ENCODE measurements at places on chromosomes 7 and 10.

DNA sequence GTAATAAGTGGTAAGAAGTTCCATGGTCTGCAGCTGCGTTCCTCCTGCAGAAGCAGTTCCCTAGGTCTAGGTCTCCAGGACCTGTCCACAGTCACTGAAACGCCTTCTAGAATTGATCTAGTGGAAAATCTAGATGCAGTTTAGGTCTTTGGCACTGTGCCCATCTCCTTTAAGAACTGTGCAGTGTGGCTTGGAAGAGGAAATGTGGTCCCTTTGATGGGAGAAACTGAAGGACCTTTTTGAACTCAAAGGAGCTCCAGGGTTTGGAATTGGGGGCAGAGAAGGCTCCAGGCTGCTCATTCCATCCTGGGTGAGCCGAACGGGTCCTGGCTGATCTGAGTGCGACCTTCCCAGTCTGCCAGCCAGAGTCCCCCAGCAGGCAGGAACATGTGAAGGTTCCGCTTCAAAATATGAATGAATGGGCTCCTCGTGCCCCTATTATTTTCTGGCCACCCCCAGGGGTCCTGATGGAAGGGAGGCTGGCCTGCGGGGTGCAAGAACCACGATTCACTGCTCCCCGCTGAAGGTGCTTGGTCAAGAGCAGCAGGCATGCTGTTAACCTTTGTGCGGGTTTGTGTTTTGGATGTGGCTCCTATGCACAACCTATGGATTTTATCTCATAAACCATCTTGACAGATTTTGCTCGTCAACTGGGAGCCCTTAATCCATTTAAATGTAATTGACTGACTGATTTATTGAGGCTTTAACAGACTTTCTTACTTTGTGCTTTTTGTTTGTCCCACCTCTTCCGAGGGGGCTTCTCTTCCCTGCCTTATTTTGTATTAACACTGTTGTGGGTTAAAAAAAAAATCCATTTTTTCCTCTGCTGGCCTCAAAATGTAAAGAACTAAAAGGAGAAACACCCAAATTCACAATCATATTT lies 36.7 kb downstream of the ZNF467 start:
- no peak for DNase-seq

DNA sequence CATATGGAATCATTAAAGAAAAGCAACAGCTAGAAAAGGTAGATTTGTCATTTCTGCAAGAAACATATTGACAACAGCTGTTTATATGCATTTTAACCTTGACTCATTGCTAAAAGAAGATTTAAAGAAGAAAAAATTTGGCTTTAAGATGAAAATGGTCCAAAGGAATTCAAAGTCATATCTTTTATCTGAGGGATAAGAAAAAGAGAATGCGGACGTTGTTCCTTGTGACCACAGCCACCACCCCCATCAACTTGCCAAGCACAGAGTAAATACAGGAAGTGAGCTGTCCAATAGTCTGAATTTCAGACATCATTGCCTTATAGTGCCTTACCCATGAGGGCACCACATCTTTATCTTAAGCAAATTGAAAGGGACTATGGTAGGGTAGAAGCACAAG lies 7.3 kb upstream of the CRPPA start:
- peak; percentile 90 for DNase-seq

DNA sequence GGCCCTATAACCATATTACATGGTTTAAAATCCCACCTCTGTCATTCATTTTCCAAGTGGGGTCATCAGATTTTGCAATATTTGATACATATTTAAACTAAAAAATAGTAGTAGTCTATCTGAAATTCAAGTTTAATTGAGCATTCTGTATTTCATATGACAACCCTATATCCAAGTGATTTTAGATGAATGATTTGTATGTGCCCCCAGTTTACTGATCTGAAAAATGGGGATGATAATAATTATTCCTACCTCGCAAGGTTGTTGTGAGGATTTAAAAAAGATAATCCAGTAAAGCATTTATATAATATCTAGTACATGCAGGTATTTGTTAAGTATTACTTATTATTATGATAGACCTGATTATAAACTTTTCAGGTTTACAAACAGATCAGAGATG lies 84.6 kb downstream of the ARHGAP21 start:
- DNase-seq: no peak

GRCh38 chr10:32629910-32630309 lies 184.0 kb downstream of the CCDC7 start:
- DNase-seq: no peak

DNA sequence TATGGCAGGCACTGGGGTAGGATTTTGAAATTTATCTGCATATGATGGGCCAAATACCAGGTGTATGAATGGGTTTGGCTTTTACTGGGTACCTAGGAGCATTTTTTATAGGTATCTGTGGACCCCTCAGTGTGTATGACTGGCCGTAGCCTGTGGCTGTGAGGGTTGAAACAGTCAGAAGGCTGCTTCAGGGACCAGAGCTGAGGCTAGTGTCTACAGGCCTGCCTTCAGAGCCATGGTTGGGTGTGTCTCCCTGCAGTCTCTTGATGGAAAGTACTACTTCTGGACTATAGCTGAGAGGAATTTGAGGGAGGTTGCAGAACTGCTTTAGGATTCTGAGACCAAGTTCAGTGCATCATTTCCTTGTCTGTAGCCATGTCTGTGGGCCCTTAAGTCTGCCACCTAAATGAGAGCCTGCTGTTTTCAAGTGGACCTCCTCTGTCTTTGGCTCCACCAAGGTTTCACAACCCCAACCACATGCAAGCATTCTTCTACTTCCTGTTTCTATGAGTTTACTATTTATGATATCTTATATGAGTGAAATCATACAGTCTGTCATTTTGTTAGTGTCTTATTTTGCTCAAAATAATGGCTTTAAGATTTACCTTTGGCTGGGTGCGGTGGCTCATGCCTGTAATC lies 19.9 kb upstream of the ZNF138 start:
- DNase-seq: no peak

- no peak for DNase-seq
Measured at GRCh38 chr7:66758950-66759628, 18.6 kb downstream of the RABGEF1 start.

GRCh38 chr7:22872096-22872807 lies 49.6 kb upstream of the TOMM7 start:
- DNase-seq: no peak

- DNase-seq: no peak
Measured at GRCh38 chr10:98636921-98637329, 190.2 kb upstream of the HPS1 start.

DNA sequence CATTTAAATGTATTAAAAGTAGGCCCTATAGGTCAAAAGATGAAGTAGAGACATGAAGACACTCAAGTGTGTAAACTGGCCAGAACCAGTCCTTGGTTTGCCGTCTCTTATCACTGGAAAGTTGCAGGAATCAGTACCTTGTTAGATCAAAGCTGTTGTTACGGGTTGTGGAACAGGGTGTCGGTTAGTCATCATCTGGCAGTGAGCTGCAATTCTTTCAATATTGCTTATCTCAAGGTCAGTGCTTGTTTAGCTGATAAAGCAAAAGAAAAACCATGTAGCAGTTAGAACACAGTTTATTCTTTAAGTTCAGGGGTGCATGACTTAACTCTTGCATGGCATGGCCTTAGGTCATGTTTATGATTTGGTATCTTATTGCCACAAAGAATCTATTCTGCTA lies 10.0 kb upstream of the SLC13A1 start:
- DNase-seq: no peak

- DNase-seq: peak; percentile 54
Measured at GRCh38 chr7:121954803-121955202, 81.8 kb downstream of the PTPRZ1 start.

- DNase-seq: peak; percentile 64
Measured at GRCh38 chr10:52883996-52884871, 111.7 kb upstream of the MBL2 start.

DNA sequence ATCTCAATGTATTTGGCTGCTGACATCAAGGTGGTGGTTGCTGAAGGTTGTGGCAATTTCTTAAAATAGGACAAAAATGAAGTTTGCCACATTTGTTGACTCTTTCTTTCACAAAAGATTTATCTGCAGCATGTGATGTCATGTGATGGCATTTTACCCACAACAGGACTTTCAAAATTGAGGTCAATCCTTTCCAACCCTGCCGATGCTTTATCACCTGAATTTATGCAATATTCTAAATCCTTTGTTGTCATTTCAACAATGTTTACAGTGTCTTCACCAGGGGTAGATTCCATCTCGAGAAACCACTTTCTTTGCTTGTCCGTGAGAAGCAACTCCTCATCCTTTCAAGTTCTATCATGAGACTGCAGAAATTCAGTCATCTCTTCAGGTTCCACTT lies 40.6 kb upstream of the SLC16A12 start:
- no peak for DNase-seq

- peak; percentile 97 for DNase-seq
Measured at GRCh38 chr7:2863461-2864066, 19.5 kb upstream of the GNA12 start.

- DNase-seq: no peak
Measured at GRCh38 chr7:122269241-122269640, 35.3 kb downstream of the FEZF1 start.

- DNase-seq: no peak
Measured at GRCh38 chr10:84341983-84342382, 13.6 kb downstream of the CCSER2 start.

- DNase-seq: peak; percentile 98
Measured at GRCh38 chr7:116327752-116328151, 117.4 kb downstream of the TES start.

DNA sequence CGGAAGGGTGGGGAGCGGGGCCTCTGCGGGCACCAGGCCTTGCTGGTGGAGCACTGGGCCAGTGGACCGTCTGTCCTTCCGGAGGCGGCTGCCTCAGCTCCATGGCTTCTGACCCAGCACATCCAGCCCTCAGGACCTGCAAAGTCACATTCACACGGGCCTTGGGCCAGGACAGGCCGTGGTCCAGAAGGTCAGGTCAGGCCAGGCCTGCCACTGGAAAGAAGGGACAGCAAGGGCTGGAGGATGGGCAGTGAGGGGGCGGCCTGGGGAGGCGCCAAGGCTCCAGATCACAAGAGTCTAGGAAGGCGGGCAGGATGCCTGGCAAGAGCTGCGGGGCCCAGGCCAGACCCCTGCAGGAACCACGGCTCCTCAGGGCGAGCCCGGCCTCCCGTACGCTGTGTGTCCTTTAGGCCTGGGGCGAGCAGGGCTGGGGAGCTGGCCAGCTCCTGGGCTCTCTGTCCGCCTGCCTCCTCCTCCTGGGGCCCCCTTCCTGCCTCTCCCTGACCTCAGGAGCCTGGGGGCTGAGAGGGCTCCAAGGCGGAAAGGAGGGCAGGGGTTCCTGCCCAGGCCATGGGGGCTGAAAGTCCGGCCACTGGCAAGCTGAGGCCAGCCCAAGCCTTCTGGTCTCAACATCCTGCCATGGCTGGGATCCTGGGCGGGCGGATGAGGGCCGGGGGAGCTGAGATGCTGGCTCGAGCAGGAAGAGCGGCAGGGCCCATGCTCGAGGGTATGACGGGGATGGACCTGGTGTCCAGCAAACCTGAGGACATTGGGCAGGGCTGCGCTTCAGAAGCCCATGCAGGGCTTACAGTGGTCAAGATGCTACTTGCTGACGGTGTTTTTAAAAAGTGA lies 225.8 kb downstream of the ELFN1 start:
- no peak for DNase-seq

- no peak for DNase-seq
Measured at GRCh38 chr7:26724795-26725194, 139.6 kb downstream of the SKAP2 start.

DNA sequence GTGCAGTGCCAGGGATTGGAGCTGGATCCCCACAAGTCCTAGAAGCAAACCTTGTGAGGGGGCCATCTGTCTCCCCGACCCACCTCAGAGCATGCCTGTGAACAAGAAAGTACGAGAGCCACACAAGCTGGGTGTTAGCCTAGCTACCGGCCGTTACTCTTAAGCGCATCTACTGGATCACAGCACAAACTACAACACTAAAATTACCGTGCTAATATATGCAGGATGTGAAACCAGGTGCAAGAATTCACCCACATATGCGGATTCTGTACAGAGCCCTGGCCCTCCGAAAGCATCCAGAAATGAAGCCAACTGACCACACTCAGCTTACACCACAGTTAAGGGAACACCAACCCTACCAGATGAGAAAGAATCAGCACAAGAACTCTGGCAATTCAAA lies 16.0 kb upstream of the PRSS1 start:
- DNase-seq: no peak

DNA sequence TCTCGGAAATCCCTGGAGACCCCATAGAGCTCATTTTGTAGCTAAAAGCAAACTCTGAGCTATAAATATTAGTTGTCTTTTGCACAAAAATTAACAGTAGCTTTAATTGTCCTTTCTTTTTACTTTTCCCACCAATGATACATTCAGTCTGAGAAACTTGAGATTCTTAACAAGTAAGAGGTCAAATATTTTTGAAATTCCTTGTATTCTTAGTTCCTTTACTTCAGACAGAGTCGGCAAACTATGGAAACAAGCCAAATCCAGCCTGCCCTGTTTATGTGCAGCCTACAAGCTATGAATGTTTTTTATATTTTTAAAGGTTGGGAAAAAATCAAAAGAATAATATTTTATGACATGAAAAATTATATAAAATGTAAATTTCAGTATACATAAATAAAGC lies 146.6 kb downstream of the CTNNA3 start:
- DNase-seq: peak; percentile 32

DNA sequence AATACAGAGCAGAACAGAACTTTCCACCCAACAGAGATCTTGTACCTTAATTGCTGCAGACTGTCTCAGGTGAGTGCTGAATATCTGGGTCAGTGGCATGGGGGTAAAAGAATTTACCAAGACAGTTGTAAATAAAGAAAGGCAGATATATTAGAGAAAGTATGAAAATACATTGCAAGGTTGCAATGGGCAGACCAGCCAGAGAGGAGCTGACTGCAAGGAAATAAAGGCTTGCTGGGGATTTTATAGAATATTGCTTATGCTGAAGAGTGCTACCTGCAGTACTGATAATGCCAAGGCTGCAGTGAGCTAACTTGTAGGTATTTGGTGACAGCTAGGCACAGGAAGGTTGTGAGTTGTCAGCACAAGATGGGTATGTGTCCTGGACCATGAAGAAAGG lies 171.0 kb upstream of the TRIM24 start:
- DNase-seq: no peak

- peak; percentile 47 for DNase-seq
Measured at GRCh38 chr10:111648046-111648445, 535.5 kb downstream of the GPAM start.

DNA sequence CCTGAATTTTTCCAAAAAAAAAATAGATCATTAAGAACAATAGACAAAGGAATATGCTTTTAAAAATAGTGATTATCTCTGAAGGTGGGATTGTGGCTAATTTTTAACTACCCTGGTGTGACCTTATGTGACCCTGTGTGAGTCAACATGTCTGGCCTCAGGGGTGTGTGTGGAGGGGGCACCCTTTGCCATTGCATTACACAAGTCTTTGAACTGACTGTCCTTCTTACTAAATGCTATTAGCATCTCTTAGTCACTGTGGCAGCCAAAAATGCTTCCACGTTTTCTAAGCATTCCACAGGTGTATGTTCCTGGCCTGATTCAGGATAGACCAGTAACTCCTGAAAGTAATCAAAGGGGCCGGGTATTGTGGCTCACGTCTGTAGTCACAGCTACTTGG lies 175.4 kb downstream of the MGMT start:
- peak; percentile 15 for DNase-seq

- no peak for DNase-seq
Measured at GRCh38 chr10:45378914-45379726, 5.1 kb downstream of the ALOX5 start.

Data from EH (cell line).